ENCODE measurements at places on chromosomes 11 and 22.

- peak; percentile 49 for DNase-seq
Measured at GRCh38 chr11:72443016-72443415, 8.7 kb upstream of the CLPB start.

GRCh38 chr11:2095542-2095941, 43.6 kb downstream of the IGF2 start:
- DNase-seq: no peak

GRCh38 chr11:93005239-93005638, 35.8 kb downstream of the MTNR1B start:
- peak; percentile 60 for DNase-seq

GRCh38 chr22:49934891-49935557, 16.6 kb downstream of the CRELD2 start:
- DNase-seq: peak; percentile 45

DNA sequence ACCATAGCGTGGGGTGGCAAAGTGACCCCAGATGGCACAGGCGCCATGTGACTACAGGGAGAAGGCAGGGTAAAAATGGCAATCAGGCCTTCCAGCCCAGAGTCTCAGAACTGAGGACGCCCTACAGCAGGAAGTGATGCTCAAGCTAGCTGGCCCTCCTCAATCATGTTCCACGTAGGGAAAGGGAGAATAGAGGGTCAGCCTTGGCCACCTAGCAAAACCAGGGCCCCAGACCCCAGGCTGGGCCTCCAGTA, 978 bp upstream of the ANKRD13D start:
- DNase-seq: no peak

DNA sequence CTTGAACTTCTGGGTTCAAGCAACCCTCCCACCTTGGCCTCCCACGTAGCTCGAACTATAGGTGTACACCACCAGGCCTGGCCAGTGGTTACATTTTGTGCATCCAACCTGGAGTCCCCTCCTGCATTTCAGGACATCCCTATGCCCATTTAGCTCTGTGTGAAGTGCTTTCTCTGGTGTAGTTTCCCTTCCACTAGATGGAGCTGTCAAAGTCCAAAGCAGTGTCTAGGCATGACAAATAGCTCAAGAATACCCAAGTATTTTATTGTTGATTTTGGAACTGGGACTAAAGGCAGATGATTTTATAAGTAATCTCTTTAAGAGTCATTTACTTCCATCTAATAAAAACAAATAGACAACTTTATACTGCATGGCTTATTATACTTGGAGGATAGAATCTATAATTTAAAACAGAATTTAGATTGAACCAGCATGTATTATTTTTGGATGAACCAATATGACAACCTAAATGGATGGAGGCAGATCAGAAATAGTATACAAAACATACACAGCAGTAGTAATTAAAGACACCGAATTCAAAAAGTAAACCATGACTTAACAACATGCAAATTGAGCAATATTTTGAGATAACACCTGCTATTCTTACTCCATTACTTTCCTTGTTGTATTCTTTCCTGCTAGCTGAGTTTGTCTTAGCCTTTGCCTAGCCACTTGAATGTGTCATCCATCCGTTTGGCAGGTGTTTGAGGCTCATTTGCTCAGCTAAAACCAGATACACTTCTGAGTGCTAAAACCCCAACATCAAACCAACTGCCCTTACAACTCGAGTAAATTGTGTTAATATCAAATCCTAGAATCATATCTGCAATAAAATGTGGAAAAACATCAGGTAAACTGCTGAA, 37.7 kb downstream of the EIF4ENIF1 start:
- DNase-seq: peak; percentile 86

GRCh38 chr11:67632175-67632981, 2.6 kb upstream of the NUDT8 start:
- DNase-seq: no peak

DNA sequence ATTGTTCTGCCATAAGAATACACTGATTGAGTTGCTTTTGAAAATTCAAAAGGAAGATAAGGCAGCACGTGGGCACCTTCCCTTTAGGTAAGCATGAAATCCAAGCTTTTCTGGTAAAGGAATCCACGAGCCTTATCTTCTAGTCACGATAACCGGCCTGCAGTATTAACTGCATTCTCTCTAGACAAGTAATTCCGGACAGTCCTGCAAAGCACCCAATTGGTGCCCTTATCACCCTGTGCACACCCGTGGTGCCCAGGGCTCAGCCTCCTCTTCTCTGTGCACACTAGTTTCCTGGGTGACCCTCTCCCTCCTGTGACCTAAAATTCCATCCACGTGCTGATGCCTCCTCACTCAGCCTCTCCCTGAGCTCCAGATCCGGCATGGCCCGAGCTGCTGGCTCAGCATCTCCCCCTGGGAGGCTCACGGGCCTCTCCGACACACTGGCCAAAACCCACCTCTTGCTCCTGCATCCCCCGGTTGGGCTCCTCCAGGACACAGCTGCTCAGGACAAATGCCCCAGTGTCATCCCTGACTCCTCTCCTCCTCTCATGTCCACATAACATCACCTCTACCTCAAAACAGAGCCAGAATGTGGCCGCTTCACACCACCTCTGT, 63.7 kb downstream of the PACSIN2 start:
- DNase-seq: no peak

GRCh38 chr11:2442589-2442988, 1.7 kb downstream of the TRPM5 start:
- DNase-seq: no peak

DNA sequence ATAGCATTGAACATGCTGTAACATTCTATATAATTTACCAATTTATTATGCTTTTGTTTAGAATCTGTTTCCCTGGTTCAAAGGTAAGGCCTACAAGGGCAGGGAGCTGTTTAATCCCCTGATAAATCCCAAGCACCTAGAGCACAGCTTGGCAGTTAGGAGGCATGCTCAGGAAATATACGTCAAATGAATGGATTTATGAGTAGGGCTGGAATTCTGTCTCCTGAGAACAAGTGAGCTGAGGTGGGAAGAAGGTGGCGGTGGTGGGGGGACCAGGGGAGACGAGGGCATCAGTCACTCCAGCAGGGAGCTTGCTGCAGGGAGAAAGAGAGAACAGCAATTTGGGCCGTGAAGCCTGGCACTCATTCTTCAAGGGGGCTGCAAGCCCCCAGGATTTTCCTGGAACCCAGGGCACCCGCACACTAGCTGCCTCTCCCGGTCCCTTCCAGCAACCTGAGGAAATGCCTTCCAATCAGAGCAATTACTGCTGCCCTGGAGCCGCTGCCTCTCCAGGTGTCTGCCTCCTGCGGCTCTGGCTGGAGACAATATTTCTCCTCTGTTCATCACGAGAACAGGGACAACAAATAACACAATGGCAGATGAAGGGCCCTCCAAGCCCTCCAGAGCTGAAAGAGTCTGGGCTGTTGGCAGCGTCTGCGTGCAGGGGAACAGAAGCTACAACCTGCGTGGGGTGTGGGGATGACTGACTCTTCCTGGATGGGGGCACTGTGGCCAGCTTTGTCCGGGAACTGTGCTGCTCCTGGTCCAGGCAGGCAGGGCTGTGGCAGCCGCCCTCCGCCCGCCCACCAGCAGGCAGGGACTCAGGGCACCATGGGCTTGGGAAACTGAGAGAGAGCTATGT, 233.4 kb downstream of the ST3GAL4 start:
- no peak for DNase-seq

DNA sequence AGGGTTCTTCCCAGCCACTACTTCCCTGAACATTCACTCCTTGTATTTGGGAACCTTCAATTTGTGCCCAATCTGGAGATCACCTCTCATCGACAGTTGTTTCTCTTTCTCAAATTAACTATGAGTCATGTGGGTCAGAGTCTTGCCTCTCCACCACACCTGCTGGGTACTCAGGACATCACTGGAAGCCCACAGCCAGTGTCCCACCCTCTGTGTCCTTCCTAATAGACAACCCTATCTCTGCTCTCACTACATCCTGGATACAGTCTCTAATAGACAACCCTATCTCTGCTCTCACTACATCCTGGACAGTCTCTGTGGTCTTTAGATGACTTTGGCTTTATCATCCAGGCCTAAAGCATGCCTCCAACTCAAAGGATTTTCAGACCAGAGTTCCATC, 70.1 kb downstream of the ARL14EP start:
- DNase-seq: no peak

- DNase-seq: no peak
Measured at GRCh38 chr11:100013011-100013410, 674.1 kb upstream of the ARHGAP42 start.

DNA sequence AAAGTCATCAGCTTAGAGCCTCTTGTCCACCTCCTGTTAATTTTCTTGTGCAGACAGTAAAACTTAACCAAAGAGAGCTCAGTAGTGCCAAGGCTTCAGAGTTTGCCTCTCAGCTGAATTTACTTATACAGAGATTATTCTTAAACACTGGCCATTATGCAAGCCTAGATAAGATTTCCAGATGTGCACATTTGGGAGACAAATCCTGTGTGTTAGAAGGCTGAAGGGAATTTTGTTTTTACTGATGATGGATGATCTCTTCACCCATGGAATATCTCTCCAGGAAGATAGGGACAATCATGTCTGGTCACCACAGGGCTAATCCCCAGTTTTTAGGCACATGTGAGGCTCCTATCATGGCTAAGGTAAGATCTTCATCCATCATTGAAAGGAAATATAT, 157.6 kb upstream of the FAT3 start:
- no peak for DNase-seq

DNA sequence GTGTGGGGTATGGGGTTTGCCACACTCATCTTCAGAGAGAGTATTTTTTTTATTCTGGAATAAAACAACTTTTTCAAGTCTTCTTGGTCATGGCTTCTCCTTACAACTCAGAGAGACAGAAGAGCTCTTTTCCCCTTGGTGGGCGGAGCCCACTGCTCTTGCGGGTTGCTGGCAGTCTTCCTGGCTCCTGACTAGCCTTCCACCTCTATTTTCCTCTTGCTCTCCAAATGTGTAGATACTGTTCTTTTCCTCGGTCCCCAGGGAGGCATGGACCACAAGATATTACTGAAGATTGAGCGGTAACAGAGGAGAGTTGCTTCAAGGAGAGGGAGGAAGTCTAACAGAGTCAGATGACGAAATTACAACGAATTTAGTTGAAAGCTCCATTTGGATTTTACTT, 210.6 kb downstream of the NTM start:
- peak; percentile 25 for DNase-seq

DNA sequence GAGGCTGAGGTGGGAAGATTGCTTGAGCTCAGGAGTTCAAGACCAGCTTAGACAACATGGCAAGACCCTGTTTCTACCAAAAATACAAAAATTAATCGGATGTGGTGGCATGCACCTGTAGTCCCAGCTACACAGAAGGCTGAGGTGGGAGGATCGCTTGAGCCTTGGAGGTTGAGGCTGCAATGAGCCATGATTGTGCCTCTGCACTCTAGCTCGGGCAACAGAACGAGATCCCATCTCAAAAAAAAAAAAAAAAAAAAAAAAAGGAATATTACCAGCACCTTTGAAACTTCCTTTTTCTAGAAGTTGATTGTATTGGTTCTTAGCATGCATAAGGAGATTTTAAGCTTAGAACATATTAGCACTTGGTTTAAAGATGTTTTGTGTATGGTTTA, 11.4 kb downstream of the CRKL start:
- no peak for DNase-seq

GRCh38 chr11:38818720-38819119, 2220.7 kb upstream of the RAG2 start:
- peak; percentile 10 for DNase-seq

DNA sequence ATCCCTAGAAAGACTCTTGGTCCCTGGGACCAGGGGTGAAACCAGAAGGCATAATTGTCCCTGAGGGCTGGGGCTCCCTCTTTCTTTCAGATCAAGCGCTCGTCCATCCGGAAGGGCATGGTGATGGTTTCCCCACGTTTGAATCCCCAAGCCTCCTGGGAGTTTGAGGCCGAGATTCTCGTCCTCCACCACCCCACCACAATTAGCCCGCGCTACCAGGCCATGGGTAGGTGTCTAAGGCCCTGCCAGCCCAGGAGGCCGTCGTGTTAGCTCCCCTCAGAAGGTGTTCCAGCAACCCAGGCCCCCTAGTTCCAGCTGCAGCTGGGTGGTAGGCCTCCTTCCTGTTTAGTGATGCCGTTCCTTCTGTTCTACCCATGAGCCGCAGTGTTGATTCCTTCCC, 21.4 kb downstream of the GTPBP1 start:
- DNase-seq: no peak

DNA sequence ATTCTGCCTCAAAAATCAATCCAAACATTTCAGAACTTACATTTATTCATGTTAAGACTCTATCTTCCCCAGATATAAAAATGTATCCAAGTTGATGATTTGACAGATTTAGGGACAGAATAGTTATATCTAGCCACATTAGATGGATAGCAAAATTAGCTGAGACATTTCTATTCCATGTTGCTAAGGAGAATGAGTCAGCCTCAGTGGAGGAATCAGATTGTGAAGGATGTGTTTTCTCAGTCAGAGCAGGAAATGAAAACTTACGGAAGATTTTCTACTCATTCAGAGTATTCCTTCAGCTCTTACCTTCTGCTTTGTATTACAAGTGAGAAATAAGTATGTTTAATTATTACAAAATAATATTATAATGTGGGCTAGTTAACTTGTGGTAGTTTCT, 556.3 kb upstream of the ANO3 start:
- DNase-seq: peak; percentile 52

DNA sequence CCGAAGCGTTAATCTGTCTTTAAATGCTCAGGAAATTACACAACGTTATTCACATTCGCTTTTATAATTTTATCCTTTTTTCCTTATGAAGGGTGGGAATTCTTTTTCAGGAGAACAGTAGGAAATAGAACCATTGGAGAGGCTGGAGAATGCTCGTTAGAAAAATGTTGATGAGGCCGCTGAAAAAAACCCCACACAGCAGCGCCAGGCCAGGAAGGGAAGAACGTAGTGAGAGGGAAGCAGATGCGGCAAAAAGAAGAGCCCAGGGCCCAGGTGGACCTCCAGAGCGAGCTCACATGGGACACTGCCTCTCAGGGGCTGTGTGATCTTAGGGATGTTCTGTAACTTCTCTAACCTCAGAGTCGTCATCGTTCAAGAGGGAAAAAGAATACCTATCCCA, 691.6 kb downstream of the OPCML start:
- DNase-seq: no peak

DNA sequence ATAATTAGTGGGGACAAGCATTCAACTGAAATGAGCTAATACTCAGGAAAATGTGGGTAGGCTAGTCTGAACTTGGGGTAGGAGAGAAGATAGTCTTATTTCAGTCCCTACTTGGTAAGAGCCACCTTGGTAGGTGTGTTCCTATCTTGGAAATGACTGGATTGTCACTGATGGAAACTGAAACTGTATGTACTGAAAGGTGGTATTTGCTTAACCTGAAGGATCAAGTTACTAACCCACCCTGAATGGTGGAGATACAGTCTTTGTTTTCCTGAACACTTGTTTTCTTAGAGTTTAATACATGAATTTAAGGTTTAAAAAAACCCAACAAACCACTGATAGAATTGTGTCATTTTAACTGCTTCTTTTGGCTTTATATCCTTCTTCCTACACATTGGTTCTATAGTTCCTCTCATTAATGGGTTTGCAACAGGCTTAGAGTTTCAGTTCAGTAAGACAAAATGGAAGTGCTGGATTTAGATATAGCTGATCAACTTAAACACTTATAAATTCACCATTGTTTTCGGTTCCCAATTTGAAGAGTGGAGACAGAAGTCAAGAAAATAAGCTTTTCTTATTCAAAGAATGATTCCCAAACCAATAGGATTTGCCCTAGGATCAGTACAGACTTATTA, 4.2 kb downstream of the FAR1 start:
- DNase-seq: no peak

- DNase-seq: peak; percentile 81
Measured at GRCh38 chr11:783581-784015, 6.3 kb downstream of the CEND1 start.
